Stimulated activated CD8-positive, alpha-beta memory T cell treated with anti-CD3 and anti-CD28 coated beads, Interleukin-15, amount 100 ng/mL, for 1 hour (primary cell): ENCODE measurements at places on chromosomes 6 and 20.

DNA sequence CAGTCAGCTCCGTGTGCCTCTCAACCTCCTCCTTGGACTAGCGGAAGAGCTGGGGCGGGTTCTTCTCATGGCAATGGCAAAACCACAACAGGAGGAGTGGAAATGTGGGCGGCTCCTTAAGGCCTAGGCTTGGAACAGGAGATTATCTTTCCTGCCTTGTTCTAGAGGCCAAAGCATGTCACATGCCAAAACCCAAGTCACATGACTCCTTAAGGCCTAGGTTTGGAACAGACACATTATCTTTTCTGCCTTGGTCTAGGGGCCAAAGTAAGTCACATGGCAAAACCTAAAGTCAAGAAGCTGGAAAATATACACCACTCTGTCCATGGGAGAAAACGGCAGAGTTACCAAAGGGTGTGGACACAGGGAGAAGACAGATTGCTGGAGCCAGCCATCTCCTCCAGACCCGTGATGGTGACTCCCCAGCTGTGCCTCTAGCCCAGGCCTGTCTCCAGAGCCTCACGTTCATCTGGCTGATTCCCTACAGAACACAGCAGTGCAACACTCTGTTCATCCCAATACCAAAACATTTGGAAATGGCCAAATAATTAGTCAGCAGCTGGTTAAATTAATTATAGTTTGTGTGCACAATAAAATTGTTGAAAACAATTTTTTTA, 34.2 kb downstream of the ANKRD60 start:
- no peak for DNase-seq

DNA sequence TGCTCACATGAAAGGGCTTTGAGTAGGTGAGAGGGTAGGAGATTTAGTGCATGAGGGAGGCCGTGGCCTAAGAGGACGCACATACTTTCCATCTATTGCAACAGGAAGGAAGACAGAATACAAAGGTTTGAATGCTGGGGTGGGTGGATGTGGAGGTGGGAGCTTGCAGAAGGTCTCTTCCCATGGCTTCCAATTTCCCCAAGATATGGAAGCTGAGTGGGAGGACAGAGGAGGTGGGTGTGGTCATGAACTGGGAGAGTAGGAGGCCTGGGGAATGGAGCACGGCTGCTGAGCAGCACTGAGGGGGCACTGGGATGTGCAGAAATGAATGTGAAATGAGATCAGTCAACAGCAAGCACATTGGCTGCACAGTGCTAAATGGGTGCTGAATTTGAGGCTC, 70.3 kb downstream of the SCML4 start:
- DNase-seq, result no peak

DNA sequence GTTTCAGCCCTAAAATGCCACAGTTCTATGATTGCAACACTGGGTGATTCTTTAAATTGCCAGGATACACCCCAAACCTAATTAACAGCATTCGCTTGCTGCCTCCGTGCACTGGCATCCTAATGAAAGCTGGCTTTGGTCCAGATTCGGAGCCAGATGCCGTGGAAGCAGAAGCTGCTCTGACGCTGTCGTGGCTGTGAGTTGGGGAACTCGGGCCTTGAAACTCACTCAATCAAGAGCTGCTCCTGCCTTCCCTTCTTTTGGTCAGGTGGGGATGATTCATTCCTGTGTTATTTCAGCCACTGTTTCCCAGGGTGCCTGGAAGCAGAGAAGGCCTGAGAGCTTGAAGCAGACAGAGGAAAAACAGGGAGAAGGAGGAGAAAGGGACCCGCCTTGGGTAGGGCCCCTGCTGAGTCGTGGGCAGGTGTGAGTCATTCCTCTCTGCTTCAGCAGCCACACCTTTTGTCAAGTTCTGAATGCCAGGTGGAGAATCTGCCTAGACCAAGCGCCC, 36.2 kb upstream of the DSP start:
- no peak for DNase-seq

DNA sequence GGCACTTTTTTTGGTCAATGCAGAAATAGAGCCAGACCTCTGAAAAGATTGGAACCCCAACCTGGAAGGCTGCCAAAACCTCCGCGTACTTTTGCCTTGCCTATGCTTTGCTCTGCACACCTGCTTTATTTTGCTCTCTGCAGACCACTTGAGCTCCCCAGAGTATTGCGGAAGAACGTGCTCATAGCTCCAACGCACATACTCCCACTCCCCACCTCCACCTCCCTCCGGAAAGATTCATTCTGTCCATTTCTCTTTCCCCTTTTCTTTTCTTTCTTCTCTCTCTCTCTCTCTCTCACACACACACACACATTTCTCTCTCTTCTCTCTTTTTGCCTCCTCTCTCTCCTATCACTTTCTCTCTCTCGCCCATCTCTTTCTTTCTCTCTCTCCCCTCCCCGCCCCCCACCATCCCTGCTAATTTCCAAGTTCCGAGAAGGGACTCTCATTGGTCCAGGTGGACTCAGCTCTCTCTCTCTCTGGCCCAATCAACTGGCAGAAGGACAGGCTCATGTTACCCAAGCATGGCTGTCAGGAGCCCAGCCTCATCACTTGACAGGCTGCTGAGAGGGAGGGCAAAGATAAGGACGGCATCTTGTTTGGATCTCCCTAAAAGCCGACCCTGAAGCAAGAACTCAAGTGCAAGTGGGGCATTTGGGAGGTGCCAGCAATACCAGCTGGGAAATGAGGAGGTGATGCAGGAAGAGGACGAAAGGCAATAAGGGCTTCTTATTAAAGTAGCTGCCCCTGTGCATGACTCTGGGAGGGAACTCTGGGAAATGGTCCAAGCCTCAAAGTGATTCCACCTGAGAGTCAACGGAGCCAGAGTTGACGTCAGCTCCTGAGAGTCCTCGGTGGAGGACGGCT, 246.1 kb downstream of the LY86 start:
- DNase-seq, result no peak

GRCh38 chr20:32184961-32185603, 22.5 kb downstream of the PLAGL2 start:
- DNase-seq, result no peak

DNA sequence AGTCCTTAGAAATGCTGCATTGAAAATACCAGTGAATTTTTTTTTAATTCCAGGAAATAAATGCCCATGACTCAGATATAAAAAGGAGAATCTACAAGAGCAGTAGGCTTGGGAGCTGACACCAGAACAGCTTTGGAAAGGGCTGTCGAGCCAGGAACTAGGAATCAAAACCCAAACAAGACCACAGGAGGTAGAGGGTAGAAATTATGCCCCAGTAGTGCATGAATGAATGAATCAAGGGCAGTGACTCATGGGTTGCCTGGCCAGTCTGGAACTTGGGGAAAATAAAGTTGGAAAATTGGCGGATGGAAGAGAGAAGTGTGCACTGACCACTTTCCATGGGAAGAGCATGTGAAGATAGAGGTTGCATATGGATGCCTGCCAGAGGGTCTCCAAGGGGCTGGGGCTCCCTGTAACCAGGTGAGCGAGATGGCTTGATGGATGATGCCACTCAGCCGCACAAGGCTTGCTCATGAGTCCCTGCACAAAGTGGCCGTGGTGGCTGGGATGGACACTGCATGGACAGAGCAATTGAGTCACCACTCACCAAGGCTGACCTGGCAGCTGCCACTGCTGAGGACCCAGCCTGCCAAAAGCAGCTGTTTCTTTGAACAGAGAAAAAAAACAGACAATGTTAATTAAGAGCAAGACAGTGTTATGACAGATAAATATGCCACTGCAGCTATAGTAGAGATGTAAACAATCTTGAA, 15.2 kb upstream of the MCCD1 start:
- no peak for DNase-seq

DNA sequence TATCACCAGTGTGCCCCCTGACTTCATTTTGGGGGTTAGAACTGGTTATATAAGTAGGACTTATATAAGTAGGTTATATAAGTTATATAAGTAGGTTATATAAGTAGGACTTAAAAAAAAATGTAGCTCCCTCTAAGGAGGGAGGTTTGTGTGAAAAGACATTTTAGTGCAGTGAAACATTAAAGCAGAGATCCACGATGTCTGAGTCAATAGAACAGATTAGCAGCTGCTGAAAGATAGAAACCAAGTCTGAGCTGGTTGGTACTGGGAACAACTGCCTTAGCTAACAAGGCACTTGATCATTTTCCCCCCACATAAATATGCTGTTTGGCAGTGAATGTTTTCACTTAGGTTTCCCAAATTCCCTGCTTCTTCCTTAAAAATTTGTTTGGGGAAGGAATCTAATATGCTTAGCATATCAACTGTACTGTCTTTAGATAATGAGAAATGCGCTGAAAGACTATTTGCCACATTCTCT, 2.1 kb upstream of the RPS12 start:
- no peak for DNase-seq

DNA sequence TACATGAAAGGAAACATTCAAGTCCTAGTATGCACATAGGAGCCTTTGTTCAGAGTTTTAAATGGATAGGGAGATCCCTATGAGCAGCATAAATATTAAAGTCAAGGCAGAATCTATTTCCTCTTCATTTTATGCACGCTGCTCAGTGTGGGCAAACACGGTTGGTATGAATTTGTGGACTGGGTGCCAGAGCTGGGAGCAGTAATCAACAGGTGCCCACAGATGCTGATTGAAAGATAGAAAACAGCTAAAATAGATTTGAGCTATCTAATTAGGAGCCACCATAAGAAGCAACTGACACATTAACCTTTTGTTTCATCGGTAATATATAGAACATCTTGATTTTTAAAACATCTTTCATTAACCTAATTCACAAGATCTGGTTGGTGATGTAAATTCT, 175.5 kb downstream of the EYS start:
- DNase-seq, result no peak

DNA sequence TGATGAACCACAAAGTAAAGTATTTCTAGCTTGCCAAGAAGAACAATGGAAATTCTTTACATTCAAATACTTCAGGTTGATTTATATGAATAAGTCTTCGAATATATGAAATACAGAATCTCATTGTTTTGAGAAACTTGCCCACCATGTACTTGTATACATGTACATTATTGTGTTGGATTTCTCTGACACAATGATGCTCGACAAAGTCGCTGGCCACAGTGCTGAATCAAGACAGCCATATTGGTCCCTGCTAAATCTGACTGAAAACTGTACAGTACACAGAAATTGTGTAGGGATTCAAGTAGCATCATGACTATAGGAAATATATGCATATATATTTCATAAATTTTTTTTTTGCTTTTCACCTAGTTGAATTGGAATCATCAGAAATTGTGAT, 13.1 kb upstream of the LIN28B start:
- DNase-seq, result no peak

DNA sequence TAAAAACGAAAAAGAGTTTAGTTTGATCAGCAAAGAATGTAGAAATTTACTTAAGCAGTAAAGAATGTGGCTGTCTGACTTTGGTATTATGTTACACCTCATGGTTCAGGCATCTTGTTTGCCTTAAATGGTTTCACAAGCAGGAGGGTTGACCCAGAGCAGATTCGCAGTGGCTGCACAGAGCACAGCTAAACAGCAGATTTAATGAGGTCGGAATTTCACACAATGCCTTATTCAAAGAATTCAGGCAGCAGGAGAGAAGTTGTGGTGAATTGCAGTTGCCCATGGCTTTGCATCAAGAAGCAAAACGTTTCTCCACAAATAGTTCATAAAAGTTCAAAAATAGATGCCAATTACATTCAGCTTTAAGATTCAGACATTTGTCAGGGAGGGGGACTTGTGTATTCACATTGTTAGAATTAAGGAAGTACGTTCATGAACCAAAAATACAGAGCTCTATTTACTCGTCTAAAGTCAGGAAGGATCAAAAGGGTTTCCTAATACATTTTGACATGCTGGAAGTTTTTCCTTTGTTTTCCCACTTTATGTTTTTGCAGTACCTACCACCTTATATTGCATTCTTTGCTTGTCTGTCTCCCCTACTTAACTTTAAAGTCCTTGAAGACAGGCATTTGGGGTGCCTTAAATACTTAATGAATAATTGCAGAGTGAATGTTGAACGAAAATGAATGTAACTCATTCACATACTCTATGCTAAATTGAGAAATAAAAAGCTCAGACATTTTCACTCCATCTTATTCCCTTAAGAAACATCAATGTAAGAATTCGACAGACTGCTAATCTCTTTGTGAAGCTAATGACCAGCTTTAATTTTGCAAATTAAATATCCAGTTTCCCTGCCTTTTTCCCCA, 1163.6 kb upstream of the CITED2 start:
- no peak for DNase-seq

DNA sequence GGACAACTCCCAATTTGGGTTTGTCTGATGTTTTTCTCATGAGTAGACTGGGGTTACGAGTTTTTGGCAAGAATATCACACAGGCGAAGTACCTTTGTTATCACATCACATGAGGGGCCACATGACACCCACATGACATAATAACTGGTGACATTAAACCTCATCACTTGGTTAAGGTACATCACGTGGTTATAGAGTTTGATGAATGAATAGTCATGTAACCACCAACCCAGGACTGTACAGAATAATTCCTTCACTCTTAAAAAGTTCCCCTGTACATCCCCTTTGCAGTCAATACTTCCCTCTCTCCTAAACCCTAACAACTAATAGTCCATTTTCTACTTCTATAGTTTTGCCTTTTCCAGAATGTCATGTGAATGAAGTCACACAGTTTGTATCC, 83.4 kb downstream of the REV3L start:
- no peak for DNase-seq

GRCh38 chr20:11569163-11569562, 348.5 kb upstream of the BTBD3 start:
- DNase-seq, result no peak

DNA sequence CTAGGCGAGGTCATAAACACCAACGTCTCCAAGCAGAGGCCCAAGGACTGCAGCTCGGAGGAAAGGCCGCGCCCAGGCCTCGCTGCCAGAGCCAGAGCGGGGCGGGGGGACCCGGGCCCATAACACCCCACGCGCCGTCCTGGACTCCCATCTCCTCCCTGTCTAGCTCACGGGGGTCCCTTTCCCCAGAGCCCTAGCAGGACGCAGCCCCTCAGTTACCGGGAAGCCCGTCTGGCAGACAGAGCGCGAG, 44.9 kb downstream of the MDFI start:
- DNase-seq, result no peak
